ENCODE measurements at places on chromosomes 2 and 18. TPM values are rescaled to one million over a fixed set of nuclear protein-coding genes. Genes with fewer than 3 reads are reported as not detected.

INPP1 gene
- total RNA-seq, result 14.2 TPM

SEMA4C gene
- total RNA-seq, result 35.4 TPM

OTX1 gene
- under 0.01 TPM for total RNA-seq

CABLES1 gene
- 30.3 TPM for total RNA-seq

PDE1A gene
- total RNA-seq, result 10.5 TPM

PMAIP1 gene
- total RNA-seq, result 20.9 TPM

SAG gene
- total RNA-seq, result under 0.01 TPM

ANKRD62 gene
- not detected for total RNA-seq

SGO2 gene
- total RNA-seq, result 4.7 TPM

OTOS gene
- total RNA-seq, result not detected

ZSWIM2 gene
- total RNA-seq, result under 0.01 TPM

CLIP4 gene
- total RNA-seq, result 8.1 TPM

ESCO1 gene
- total RNA-seq, result 10.0 TPM

CD207 gene
- total RNA-seq, result under 0.01 TPM

CYP27A1 gene
- total RNA-seq, result 19.2 TPM

GREB1L gene
- 11.3 TPM for total RNA-seq

SLC5A6 gene
- total RNA-seq, result 19.5 TPM

EMILIN1 gene
- 21.3 TPM for total RNA-seq
